ENCODE measurements at places on chromosomes 4 and X. TPM values are rescaled to one million over a fixed set of nuclear protein-coding genes. Genes with fewer than 3 reads are reported as not detected.

Gene SPOCK3
- 1.0 TPM for total RNA-seq

Gene UGT2A1
- total RNA-seq, result under 0.01 TPM

Gene EDNRA
- 41.8 TPM for total RNA-seq

Gene DKK2
- 28.2 TPM for total RNA-seq

Gene SLC49A3
- total RNA-seq, result 4.2 TPM

Gene KLHL4
- total RNA-seq, result 5.2 TPM

Measured in skeletal muscle tissue (tissue), 5 donors.